ENCODE measurements at places on chromosomes 7 and 10. TPM values are rescaled to one million over a fixed set of nuclear protein-coding genes. Genes with fewer than 3 reads are reported as not detected.

Gene AGR3
- total RNA-seq: 13.2 TPM

Gene SYNPO2L
- not detected for total RNA-seq

Gene EFCAB10
- total RNA-seq: not detected

Gene DGKI
- total RNA-seq: not detected

DNA sequence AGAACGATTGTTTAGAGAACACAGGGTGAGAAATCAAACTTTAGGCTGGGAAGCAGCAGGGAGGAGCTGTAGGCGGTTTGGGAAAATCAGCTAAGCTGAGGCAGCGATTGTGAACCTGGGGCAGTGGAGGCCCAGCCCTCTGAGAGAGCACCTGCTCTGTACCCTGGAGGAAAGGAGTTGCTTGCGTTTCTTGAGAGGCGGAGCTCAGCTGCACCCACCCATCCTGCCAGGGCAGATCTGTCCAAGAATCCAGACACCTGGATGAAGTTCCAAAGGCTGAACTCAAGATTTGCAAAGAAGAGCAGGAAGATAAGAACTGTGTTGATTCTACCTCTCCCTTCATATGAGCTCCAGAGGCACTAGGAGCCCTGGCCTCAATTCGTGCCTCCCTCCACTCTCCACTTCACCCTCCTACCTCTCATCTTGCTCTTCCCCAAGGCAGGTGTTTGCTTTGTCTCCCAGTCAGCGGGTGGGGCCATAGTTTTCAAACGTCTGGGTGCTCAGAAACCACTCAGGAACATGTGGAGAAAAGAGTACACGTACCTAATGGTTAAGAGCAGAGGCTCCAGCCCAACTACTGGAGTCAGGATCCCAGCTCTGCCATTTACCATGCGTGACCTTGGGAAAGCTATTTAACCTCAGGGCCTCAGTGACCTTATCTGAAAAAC is 21.5 kb upstream of the TMEM213 start:
- no peak for DNase-seq

DNA sequence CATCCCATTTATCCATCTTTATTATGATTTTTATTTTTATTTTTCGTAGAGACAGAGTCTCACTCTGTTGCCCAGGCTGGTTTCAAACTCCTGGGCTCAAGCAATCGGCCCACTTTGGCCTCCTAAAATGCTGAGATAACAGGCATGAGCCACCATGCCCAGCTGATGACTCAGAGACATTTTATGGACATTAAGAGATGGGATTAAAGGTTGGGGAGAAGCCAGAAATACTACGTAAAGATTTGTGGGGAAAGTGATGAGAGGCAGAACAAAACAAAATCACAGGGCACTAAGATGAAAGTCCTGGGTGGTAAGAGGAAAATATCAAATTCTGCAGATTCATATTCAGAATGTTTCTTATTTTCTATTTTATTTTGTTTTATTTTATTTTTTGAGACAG is 7.6 kb downstream of the WNT8B start:
- DNase-seq: no peak

- no peak for DNase-seq
Observed at GRCh38 chr7:48259463-48260280, 88.4 kb downstream of the ABCA13 start.

- no peak for DNase-seq
Observed at GRCh38 chr7:116242759-116243158, 32.4 kb downstream of the TES start.

DNA sequence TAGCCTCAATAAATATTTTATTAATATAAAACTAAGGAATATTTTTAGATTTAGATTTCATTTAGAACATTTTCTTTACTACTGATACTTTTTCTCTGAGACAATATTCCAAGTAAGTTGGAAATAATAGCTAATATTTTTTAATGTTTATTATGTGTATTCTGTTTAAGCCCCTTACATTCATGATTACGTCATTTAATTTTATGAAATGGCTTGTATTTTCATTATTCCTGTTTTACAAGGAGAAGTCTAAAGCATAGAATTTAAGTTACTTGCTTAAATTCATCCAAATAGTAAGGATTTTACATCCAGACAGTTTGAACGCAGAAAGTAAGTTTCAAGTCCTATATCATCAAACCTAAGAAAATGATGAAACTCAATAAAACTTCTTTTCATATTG is 6.1 kb downstream of the DGKB start:
- DNase-seq: no peak

- DNase-seq: no peak
Observed at GRCh38 chr7:43725251-43725650, 4.1 kb downstream of the COA1 start.

- no peak for DNase-seq
Observed at GRCh38 chr10:84156009-84156408, 16.7 kb downstream of the GHITM start.

- no peak for DNase-seq
Observed at GRCh38 chr7:34430456-34430855, 227.6 kb upstream of the NPSR1 start.

GRCh38 chr10:74072503-74072902 is 74.6 kb downstream of the VCL start:
- DNase-seq: no peak

DNA sequence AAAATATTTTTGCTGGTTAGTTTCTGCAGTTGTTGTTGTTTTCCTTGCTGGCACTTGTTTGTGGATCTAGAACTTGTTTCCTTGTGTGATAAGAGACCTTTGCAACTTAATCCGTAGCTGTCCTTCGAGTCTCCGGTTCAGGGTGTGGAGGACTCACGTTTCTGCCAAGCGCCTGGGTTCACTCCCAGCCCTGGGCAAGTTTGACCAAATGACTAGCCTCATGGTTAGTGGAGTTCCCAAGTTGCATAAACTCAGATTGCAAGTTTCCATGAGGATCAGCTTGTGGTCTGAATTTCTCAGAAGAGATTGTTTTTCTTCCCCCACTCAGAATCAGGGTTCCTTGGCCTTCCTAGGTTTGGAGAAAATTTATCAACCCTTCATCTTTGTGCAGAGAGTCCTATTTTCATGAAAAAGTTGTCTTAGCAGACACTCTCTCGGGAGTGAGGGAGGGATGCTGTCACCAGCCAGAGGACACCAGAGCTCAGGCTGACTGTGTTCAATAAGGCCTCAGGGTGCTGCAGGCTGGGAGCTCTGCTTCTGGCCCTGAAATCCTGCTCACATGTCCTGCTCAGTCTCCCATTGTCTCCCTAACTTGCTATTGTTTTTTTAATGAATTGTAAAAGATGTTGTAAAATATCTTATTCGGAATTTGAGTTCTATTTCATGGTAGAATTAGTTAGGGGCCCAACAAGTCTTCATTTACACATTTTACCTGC is 377.7 kb upstream of the KLF6 start:
- DNase-seq: no peak

All from body of pancreas (tissue), 4 donors.